Retina (tissue), 1 donor: ENCODE measurements at places on chromosomes 1 and 21.

DNA sequence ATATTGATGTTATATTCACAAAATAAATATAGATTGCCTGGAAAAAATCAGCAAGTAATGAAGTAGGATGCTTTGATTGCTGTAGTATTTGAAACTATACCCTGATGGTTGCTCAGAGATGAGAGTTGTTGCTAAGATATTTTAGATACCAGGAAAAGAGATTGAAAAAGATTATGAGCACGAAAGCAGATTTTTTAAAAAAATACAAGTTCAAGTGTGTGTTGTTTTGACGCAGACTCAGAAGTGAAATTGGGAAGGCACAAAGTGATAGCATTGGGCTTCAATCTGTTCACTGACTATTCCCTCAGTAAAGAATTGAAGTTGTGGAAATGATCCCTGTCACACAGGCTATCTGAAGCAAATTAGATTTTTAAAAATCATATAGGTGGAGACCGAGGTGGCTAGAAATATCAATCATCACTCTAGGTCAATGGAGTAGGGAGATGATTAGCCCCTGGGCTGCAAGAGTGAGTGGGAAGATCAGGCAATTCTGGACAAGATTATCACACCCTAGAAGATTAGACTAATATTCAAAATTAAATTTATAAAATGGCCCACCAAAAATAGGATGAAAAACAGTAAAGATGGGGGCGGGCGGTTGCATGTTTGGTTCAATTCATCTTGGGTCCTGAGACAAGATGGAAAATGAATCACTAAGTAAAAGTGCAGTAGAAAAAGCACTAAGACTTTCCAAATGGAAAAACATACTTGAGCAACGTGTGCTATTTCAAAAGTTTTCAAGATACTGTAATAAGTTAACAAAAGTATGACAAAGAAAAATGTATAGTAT lies 41.5 kb upstream of the LRRC8D start:
- DNase-seq: no peak

GRCh38 chr1:170967042-170967910 lies 31.9 kb downstream of the MROH9 start:
- peak; percentile 29 for DNase-seq

- no peak for DNase-seq
Measured at GRCh38 chr1:39103328-39104157, 77.4 kb downstream of the NDUFS5 start.

DNA sequence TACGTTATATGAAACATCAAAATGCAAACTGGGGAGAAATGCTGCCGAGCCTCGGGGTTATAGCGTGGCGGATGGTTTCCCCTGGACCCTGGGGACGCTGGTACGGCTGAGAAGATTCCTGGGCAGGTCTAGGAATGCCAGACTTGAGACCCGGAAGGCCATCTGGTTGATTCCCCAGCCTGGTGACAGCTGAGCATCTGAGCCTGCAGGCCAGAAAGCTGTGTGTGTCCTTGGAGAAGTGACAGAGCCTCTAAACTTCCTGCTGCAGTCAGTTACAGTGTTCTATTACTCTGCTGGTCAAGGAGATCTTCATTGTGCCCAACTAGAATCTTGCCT lies 2.3 kb downstream of the VASH2 start:
- no peak for DNase-seq

- DNase-seq: no peak
Measured at GRCh38 chr1:147534386-147534785, 6.9 kb upstream of the BCL9 start.

- no peak for DNase-seq
Measured at GRCh38 chr1:210330279-210330866, 1.7 kb downstream of the HHAT start.

- no peak for DNase-seq
Measured at GRCh38 chr1:167426716-167427115, 91.6 kb downstream of the CD247 start.

DNA sequence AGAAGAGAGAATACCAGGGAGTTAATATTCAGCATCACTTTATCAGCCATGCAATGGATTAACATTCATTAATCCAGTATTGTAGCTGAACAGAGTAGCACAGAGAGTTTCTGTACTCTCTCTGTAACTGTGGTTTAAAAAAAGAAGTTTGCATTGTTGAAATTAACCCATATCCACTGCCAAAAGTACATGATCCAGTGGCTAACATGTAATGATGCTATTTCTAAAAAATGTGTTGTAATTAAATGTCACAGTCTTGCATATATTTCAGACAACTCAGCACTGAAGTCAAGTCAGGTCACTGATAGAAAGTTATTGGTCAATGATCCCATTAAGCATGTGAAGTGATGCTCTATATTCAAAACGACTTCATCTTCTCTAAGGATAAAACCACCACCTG lies 141.3 kb downstream of the NRIP1 start:
- no peak for DNase-seq

DNA sequence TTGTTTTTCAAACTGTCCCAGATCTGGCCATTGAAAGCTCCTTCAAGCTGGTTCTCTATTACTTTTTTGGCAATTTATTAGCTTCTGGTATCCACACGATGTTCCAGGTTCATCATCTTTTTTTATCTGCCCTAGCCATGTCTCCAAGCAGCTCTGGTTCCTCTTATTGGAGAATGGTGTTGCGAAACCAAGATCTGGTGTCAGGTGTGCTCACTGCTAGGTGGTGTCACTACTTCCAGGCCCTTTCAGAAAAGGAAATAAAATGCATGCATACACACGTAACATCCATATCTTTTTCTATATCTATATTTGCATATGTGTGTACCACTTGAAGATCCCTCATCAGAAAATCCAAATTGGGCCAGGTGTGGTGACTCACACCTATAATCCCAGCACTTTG lies 53.3 kb downstream of the GATAD2B start:
- no peak for DNase-seq

DNA sequence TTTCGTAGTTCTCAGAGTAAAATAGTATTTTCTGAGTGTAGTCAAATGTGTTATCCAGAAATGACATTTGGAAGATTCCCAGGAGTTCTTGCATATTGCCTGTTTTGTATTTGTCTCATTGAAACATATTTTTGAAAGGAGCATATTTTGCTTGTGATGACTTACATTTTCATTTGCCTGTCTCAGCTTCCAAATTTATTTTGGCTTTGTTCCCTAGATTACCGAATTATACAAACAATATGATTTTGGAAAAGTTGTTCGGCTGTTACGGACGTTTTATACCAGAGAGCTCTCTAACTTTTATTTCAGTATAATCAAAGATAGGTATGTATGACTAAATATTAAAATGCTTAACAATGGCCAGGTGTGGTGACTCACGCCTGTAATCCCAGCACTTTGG lies 46.0 kb downstream of the IARS2 start:
- DNase-seq: no peak

DNA sequence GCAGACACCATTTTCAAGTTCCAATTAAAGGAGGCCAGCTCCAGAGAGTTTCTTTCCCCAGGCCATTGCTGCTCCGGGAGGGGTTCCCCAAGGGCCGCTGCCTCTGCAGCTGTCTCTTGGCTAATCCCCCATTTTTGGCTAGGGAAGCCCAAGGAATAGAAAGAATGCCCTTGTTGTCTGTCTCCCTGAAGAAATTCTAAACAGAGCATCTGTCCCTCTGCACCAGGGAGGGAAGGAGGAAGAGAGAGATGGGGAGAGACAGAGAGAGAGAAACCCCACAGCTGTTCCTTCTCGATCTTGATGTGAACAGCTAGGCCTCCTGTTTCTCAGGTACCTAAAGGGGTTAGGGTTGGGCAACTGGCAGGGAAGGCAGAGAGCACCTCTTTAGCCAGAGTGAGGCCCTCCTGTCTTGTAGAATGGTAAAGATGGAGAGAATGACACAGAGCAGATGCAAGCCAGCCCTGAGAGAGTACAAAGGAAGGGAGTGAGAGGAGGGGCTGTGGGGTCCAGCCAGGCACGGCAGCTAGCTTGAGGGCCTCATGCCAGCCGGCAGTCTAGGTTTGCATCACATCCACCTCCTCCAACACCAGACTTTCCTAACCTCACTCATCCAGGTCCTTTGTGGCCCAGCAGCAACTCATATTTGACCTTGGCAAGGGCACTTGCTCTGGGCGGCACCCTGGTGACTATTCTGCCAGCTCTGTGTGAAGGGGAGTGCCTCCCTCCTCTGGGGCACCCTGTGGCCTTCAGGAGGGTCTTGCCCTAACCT lies 13.1 kb downstream of the OPTC start:
- DNase-seq: peak; percentile 73

- DNase-seq: no peak
Measured at GRCh38 chr1:212976586-212976985, 26.2 kb downstream of the VASH2 start.

DNA sequence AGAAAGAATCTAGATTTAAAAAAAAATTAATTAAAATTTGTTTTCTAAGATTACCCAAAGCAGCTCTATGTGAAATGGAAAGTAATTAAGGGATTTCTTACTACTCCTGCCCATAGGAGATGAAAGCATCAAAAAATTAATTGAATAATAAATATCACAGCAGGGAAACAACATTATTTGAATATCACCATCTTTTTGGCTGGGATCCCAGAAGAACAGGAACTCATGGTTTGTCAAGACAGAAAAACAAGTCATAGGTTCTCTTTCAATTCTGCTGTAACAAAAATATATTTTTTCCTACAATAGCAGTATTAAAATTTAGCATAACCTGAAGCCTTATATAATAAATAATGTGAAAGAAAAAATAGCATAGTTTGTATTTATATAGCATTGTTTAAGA lies 1713.4 kb downstream of the NCAM2 start:
- DNase-seq: no peak

GRCh38 chr1:95233737-95234500 lies at the start of gene RWDD3:
RWDD3 (plus strand) TSS chr1:95234210; CDS start chr1:95234231, 21 bp downstream.
- DNase-seq: peak; percentile 95

DNA sequence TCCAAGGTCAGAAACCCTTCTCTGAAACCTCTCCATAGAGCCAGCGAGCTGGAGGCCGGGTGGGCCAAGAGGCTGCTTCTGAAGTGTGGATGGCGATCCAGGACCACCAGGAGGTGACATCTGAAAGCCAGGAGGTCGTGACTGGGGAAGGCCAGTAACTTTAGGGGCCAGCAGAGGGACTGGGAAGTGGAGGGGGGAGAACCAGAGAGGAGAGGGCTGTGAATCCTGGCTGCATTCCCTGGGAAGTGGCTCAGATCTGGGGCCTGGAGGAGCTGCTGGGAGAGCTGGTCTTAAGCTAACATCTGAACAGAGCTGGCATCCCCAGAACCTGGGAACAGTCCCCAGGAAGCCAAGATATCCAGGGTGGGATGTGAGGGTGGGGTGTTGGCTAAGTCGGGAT lies 11.3 kb upstream of the EPHA8 start:
- DNase-seq: no peak

DNA sequence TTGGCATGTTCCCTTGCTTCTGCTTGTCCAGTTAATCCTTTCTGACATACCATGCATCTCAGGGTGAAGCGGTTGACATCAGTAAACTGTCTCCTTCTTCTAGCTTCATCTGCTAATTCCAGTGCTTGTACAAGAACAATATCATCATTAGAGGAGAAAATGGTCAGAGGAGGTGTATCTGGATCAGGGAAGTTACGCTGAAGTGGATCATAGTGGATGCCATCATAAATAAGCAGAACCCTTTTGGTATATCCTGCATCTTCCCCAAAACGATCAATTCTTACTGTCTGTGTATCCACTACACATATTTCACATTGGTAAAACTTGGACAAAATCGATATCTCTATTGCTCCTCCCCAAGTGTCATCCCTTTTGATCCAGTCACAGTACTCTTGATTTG lies 2.0 kb downstream of the YOD1 start:
- DNase-seq: no peak

DNA sequence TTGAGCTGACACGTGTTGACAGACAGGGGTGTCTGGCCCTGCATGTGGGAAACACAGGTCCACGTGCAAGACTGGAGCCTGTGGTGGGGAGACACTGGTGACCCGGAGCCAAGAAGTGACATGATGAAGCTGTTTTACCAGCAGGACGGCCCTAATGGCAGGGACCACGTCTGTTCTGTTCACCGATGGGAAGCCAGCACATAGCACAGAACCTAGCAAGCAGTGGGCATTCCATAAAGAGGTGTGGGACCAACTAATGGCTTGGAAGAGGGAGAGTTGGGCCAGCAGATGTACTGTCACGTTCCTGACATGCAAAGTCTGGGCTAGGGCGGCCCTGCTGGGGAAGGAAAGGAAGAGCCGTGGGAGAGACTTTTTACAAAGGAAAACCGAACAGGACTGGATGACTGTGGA lies 15.3 kb downstream of the NAV1 start:
- no peak for DNase-seq

DNA sequence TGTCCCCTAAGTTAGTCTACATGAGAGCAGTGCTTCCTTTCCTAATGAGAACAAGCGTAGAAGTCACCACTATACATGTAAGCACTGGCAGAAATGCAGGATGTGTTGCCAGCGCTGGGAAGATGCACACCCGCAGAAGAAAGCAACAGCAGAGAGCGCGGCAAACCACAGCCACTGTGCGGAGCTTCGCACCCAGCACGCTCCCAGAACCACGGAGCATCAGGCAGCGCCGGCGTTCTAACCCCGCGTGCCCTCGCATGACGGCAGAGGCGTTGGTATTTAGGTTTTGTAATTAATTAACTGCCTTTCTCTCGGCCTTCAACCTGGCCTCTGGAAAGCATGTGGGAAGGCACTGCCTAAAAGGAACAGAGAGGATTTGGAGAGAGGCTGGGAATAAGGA lies 69.1 kb downstream of the OLIG1 start:
- no peak for DNase-seq

- DNase-seq: no peak
Measured at GRCh38 chr1:160546942-160547341, 23.9 kb upstream of the SLAMF6 start.

DNA sequence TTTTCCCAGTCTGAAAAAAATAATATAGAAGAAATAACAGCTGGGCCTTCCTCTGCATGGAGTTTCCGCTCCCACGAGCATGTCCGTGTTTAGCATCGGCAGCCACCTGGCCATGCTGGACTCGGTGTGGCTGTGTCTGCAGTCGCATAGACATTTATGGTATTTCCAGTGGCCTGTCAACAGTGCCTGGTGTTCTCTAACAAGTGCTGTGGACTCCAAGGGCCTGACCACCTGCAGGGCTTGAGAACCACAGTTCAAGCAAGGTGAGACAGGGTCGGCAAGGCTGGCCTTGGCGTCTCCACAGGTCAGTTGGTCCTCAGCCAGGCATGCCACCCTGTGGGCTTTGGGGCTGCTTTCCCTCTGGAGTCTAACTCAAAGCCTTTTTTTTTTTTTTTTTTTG lies 124.8 kb downstream of the PGBD5 start:
- no peak for DNase-seq

DNA sequence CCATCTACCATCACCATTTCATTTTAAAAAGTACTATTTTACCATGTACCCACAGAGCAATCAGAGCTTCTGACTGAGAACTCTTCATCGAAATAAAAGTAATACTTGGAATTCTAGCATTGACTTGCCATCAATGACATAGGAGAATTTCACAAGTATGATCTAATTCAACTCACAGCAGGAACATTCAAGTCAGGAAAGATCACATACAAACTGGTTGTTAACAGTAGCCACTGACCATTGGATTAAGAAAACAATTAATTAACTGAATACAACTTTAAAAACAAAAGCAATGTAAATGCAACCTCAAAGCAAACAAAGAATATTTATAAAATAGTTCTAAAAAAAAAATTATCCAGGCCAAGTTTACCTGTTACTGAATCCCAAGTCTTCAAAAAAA lies 18.8 kb downstream of the RNF115 start:
- DNase-seq: no peak

- no peak for DNase-seq
Measured at GRCh38 chr1:204931768-204932572, 61.3 kb downstream of the NFASC start.

GRCh38 chr1:97826820-97827219 lies 94.0 kb downstream of the DPYD start:
- DNase-seq: no peak

GRCh38 chr1:2085080-2085479 lies 34.9 kb downstream of the PRKCZ start:
- no peak for DNase-seq

- no peak for DNase-seq
Measured at GRCh38 chr21:30988706-30989105, 49.6 kb downstream of the KRTAP19-8 start.
